Cardiac atrium fibroblast (primary cell): ENCODE measurements at places on chromosomes 4 and X. TPM values are rescaled to one million over a fixed set of nuclear protein-coding genes. Genes with fewer than 3 reads are reported as not detected.

Gene ATP8A1
- 1.5 and 2.3 TPM in 2 replicates for total RNA-seq

Gene FAM47A
- not detected in 2 replicates for total RNA-seq

Gene CENPVL1
- total RNA-seq = not detected in 2 replicates

Gene UNC5C
- 4.3 and 10.7 TPM in 2 replicates for total RNA-seq

Gene CSAG3
- not detected in 2 replicates for total RNA-seq

Gene PHOX2B
- total RNA-seq = not detected in 2 replicates

Gene FRMD7
- not detected in 2 replicates for total RNA-seq

Gene LRIT3
- total RNA-seq = 0.36 TPM in 1 of 2 replicates, not detected in the other

Gene UGT2A1
- total RNA-seq = 0.16 TPM in 1 of 2 replicates, not detected in the other

Gene BMX
- 2.9 and 4.4 TPM in 2 replicates for total RNA-seq

Gene PITX2
- total RNA-seq = not detected in 2 replicates

Gene ARR3
- total RNA-seq = not detected in 2 replicates
